ENCODE measurements at places on chromosomes 2 and 18.

GRCh38 chr2:48250943-48251342 is 279.0 kb upstream of the STON1 start:
- no peak for DNase-seq

DNA sequence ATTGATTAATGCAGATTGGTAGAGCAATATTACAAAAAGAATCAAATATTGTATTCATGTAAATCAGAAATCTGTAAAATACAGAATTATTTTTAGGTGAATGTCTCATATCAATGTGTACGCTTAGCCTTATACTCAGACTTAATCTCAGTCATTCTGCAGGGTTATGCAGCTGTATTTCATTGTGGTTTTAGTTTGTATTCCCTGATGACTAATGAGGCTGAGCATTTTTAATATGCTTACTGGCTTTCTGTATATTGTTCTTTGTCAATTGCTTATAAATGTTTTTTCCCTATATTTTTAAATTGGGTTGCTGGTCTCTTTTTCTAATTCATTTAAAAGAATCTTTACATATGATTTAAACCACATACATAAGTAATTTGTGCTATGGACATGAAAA is 50.1 kb downstream of the CDH19 start:
- DNase-seq = no peak

DNA sequence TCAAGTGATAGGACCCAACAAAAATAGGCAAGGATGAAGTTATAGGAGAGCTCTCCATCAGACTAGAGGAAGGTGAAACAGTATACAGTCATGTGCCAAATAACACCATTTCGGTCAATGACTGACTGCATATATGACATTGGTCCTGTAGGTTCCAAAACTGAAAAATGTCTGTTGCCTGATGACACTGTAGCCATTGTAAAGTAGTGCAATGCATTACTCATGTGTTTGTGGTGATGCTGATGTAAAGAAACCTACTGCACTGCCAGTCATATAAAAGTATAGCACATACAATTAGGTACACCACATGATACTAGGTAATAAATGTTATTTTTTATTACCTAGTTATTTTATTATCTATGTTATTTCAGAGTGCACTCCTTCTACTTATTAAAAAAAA is 147.9 kb downstream of the GREB1L start:
- no peak for DNase-seq

DNA sequence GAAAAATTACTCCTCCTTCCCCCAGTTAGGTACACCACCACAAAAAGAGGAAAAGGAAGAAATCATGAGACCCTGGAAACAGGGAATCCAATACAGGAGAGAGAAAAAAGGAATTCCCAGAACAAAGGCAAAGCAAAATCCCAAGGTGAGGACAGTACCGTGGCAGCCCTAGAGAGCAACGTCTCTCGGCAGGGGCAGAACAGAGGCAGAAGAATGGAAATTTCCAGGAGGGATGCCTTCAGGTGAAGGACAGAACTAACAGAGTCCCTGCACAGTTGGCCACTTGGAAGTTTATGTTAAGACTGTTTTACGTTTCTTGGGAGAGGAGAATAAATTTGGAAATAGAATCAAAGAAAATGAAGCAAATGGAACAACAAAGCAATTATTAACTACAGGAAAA is 27.7 kb downstream of the GRB14 start:
- DNase-seq = no peak

DNA sequence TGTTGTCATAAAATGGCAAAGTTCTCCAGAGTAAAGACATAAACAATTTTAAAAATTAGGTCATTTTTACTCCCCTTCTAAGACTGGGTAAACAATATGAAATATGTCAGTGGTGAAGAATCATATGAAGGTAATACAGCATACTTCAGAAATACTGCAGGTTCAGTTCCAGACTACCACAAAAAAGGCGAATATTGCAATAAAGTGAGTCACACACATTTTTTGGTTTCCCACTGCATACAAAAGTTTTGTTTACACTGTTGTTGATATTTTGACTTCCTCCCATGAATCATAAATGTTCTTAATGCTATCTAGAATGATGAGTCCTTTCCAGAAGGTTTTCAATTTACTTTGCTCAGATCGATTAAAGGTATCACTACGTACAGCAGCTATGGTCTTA is 73.5 kb downstream of the SMC6 start:
- DNase-seq = no peak

- DNase-seq = no peak
These were observed 1.1 kb upstream of the NYAP2 start for GRCh38 chr2:225398372-225398771.

GRCh38 chr2:128738446-128739110 is 419.9 kb upstream of the HS6ST1 start:
- DNase-seq = no peak
